SK-N-DZ (cell line): ENCODE measurements at places on chromosomes 12 and 14.

- DNase-seq = no peak
Measured at GRCh38 chr12:67271976-67272375, 2.8 kb downstream of the CAND1 start.

DNA sequence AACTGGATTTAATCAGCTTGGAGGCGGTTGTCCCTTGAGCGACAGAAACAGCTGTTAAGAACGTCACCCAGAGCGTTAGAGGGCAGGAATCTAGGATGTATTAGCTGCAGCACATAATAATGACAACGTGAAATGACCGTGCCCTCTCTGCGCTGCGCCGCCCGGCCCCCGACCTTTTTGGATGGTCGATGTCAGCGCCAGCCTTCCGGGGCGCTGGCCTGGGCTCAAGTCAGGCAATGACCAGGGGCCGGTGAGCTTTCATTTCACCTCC is 427 bp upstream of the TMEM120B start:
- DNase-seq = peak; percentile 56

DNA sequence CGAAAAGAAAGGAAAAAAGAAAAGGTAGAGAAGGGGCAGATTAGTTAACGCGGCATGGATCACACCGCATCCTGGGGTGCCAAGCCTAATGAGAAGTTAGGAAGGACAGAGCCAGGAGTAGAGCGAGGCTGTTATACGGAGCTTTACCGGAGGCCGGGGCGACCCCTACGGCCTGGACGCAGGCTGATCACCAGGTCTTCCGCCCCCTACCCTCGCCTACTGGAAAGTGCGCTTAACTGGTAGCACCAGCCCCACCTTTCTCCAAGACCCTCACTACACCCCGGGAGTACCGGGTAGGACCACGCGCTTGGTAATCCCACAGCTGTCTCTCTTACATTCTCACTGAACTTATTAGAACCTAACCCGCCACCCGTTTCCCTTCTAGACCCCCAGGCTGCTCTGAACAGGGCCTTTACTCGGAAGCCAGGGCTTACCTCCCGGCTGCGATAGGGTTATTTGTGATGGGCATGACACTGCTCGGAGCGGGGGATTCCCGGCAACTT is 33.8 kb downstream of the WBP11 start:
- DNase-seq = no peak

GRCh38 chr14:56129933-56130332 is 11.7 kb downstream of the PELI2 start:
- peak; percentile 68 for DNase-seq

DNA sequence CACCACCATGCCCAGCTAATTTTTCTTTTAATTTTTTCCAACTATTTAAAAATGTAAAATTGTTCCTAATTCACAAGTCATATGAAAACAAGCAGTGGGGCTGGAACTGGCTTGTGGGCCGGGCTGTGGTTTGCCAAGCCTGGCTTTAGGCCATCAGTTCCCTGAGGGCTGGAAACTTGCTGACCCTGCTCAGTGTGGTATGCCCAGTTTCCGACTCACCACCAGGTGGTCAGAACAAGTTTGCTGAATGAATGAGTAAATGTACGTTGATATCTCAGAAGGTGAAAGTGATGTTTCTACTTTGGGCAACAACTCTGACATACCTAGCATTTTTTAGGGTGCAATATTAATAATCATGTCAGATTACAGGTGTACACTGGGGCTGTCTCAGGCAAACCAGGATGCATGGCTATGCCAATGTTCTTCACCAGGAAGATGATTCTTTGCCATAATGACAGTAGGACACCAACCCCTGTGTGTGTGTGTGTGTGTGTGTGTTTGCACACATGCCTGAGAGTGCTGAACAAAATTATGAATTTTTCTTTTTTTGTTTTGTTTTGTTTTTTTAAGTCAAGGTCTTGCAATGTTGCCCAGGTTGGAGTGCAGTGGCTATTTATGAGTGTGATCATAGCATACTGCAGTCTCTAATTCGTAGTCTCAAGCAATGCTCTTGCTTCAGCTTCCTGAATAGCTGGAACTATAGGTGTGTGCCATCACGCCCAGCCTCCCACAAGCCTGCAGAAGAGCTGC is 106.1 kb downstream of the PTPN11 start:
- no peak for DNase-seq

GRCh38 chr12:89314060-89314761 is 38.1 kb downstream of the DUSP6 start:
- no peak for DNase-seq

GRCh38 chr12:118355843-118356242 is 16.9 kb downstream of the TAOK3 start:
- no peak for DNase-seq

GRCh38 chr14:77681196-77682157 is 26.3 kb downstream of the ALKBH1 start:
- DNase-seq = no peak

DNA sequence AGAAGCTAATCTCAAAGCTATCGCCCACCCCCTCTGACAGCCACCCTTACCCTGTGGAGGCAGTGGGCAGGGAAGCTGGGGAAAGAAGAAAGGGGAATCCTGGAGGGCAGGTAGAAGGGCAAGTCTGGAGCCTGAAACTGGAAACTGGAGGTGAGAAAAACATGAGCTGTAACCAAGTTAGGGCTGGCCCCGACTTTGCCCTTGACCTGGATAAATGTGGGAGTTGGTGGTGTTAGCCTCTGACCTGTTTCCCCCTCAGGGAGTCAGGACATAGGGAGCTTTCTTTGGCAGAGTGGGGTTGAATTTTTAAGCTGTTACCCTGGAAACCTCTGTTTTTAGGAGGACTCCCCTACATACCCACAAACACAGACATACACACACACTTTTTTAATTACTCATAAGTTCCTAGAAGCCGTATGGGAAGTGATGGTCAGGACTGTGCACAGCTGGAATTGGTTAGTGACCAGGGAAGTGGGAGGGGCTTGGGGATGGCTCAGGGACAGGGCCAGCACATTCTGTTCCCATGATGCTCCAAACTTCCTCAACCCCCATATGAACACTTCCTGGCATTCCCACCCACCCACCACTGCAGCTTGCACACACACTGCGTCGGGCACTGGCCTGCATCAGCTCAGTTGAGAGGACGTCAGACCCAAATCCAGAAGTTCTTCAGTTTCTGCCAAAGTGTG is 5.0 kb upstream of the MMP19 start:
- DNase-seq = peak; percentile 76

GRCh38 chr12:42343721-42344120 is 17.8 kb downstream of the PPHLN1 start:
- DNase-seq = no peak

- no peak for DNase-seq
Measured at GRCh38 chr12:101876322-101876860, 989 bp upstream of the DRAM1 start.

DNA sequence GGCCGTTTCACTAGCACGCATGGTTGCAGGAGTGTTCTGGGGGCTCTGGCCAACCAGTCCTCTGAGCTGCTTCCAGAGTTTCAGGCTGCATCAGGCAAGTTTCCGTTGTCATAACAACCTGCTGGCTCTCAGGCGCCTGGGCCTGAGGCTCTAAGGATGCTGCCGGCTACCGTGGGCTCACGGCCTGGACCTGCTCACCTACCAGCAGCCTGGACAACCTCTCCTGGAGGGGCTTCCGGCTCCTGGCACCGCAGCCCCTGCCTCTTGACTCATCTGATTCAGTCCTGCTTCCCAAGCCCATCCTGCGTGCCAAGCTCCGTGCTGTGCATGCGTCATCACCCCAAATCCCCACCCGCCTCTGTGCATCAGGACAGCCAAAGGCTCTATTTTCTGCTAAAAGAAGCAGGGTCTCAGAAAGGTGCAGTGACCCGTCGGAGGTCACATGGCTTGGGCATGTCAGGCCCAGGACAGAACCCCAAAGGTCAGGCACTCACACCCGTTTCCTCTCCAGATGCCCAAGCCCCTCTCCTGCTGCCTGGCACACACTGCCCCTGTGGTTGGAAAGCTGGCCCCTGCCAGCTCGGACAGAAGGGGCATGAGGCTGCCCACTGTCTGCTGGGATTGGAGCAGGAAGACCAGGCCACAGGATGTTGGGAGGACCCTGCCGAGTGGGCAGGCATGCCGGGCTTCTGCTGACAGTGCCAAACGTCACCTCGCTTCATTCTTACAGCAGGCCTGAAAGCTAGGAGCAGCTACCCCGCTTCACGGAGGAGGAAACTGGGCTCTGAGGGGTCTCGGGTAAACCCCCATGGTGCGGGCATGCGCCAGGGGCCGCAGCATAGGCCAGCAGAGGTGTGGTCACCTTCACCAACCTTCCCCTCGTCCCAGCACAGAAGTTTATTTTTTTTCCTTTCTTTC is 5.7 kb downstream of the BEGAIN start:
- no peak for DNase-seq

GRCh38 chr14:61524936-61525292 is 170.4 kb upstream of the HIF1A start:
- no peak for DNase-seq
